ENCODE measurements at places on chromosomes 16 and 17. TPM values are rescaled to one million over a fixed set of nuclear protein-coding genes. Genes with fewer than 3 reads are reported as not detected.

The RHBDF2 gene
- 47.9 TPM for total RNA-seq

GRCh38 chr17:29070781-29071180 is 27.8 kb downstream of the PIPOX start:
- H3K27ac ChIP-seq, result peak overlapping the region; percentile 10
- H3K27me3 ChIP-seq, result peaks cover 10% of the 10 kb centered on the region
- H3K4me3 ChIP-seq, result no peak overlapping the region
- peaks cover 27% of the 10 kb centered on the region for H3K36me3 ChIP-seq

DNA sequence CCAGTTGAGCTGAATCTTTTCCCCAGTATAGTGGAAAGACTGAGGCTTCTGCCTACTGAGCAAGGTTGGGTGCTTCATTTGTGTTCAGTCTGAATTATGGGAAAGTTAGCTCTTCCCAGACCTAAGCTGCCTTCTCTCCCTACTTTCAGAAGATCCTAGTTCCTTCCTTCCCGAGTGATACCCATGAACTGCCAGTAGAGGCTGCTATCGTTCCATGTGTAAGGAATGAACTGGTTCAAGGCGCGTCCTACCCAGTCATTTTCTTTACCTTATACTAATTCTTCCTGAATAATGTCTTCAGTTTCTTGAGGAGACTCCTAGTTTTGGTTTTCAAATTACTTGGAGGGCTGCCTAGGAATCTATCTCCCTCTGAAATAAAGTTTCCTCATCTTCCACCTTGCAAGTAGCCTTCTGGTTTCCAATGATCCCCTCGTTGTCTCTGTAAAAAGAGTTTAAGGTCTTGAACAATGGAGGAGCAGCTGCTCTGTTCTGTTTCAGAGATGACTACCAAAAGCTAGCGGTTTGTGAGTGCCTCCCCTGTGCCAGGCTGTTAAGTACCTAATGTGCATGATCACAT is 934 bp upstream of the AOC2 start:
- DNase-seq, result peak; percentile 61
- H3K36me3 ChIP-seq, result peaks cover 81% of the 10 kb centered on the region
- H3K4me1 ChIP-seq, result peaks cover 8% of the 10 kb centered on the region

DNA sequence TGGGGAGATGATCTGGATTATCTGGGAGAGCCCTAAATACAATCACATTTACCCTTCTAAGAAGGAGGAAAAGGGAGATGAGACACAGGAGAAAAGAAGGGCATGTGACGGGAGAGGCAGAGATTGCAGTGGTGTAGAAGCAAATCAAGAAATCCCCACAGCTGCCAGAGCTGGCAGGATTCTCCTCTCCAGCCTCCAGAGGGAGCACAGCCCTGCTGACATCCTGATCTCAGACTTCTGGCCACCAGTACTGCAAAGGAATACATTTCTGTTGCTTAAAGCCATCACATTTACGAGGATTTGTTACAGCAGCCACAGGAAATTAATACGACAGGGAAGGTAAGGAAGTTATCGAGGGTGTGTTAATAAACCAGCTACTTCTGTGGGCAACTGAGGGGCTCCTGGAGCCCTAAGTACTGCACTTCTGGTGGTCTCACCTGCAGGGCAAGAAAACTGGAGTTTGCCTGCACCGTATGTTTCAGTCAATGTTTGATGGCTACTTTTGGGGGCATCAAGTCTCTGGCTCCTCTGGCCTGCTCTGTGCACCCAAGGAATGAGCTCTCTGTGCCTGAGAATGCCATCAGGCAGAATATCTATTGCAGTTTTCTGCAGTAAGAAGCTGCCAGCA is 22.9 kb upstream of the CDH13 start:
- peak; percentile 21 for DNase-seq
- no peaks in the 10 kb centered on the region for H3K4me1 ChIP-seq
- no peak overlapping the region for H3K4me3 ChIP-seq
- H3K27ac ChIP-seq, result no peak overlapping the region
- no peaks in the 10 kb centered on the region for H3K27me3 ChIP-seq

DNA sequence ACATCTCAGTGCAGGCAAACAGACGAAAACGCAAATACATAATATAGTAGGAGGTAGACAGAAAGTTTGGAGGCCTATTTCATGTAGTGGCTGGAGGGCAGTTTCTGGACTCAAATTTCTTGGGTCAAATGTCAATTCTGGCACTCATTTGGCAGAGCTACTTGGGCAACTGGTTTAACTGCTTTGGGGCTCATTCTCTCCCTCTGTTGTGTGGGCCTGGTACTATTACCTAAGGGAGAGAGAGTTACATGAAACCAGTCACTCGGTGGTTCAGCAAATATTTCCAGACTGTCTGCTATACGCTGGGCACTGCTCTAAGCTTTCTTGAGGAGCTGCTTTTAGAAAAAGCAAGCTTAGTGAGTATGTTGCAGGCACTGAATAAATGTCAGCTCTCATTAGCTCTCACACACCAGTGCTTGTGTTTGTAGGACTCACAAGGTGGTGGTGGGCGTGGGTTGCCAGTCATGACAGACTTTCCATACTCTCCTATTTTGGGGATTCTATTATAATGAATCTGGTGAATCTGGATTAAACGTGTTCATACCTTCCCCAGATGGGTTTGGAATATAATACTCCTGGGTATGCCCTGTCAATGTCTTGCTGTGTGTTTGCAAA is 1.8 kb upstream of the SHISA9 start:
- no peak overlapping the region for H3K27ac ChIP-seq
- no peak overlapping the region for H3K4me3 ChIP-seq
- no peaks in the 10 kb centered on the region for H3K36me3 ChIP-seq
- H3K27me3 ChIP-seq, result peaks cover 4% of the 10 kb centered on the region

All from Calu3 (cell line).